CD8-positive, alpha-beta memory T cell (primary cell): ENCODE measurements at places on chromosomes 12 and 14. TPM values are rescaled to one million over a fixed set of nuclear protein-coding genes. Genes with fewer than 3 reads are reported as not detected.

DNA sequence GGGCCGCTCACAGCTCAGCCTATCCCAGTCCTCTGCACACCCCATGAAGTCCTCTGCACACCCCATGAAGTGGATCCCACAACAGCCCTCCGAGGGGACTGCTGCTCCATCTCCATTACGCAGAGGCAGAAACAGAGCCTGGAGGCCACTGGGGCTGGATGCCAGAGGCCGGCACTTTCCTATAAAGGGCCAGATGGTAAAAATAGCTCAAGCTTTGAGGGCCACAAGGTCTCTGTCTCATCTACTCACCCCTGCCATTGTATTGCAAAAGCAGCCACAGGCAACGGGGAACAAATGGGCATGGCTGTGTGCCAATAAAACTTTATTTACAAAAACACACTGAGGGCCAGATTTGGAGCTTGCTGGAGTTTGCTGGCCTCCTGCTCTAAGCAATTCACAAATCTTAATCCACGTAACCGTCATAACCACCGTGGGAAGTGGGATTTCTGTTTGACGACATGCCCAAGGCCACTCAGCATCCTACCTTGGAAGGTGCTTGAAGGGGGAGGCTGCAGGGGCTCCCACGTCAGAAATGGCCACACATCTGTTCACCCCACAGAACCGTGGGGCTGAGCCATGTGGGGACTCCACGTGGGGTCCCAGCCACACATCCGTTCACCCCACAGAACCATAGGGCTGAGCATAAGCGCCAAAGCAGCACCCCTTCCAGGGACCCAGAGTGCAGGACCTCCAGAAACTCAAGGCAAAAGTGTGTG, 92.0 kb downstream of the NCOR2 start:
- no peak for DNase-seq

- DNase-seq: no peak
Observed at GRCh38 chr12:66767536-66767935, 88.7 kb upstream of the GRIP1 start.

DNA sequence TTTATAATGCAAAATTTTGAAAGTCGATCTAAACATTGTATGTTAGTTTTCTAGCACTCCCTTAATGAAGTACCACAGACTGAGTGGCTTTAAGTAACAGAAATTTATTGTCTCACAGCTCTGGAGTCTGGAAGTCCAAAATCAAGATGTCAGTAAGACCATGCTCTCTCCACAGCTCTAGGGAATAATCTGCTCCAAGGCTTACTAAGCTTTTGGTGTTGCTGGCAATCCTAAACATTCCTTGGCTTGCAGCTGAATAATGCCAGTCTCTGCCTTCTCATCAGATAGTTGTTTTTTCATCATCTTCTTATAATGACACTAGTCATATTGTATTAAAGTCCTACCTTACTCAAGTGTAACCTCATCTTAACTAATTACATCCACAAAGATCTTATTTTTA, 102.2 kb downstream of the RASSF9 start:
- no peak for DNase-seq

DNA sequence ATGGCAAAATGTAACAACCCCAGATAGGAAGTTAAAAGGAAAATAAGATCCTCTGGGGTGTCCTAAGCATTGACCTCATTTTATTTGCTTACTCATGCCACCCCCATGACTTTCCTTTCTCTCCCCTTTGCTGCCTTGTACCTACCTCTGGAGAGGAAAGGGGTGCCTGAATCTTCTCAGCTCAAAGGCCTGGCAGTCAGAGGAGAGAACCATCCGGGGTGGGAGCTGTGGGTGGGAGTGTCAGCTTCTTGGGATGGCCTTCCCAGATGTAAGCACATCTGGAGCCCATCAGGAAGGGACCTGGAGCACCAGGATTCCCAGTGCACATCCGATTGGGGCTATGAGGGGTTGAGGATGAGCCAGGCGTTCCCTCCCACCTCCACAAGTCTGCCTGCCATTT, 5.2 kb upstream of the ITGA5 start:
- DNase-seq: no peak

GRCh38 chr12:68980476-68981212, 47.7 kb upstream of the CPM start:
- DNase-seq: no peak

DNA sequence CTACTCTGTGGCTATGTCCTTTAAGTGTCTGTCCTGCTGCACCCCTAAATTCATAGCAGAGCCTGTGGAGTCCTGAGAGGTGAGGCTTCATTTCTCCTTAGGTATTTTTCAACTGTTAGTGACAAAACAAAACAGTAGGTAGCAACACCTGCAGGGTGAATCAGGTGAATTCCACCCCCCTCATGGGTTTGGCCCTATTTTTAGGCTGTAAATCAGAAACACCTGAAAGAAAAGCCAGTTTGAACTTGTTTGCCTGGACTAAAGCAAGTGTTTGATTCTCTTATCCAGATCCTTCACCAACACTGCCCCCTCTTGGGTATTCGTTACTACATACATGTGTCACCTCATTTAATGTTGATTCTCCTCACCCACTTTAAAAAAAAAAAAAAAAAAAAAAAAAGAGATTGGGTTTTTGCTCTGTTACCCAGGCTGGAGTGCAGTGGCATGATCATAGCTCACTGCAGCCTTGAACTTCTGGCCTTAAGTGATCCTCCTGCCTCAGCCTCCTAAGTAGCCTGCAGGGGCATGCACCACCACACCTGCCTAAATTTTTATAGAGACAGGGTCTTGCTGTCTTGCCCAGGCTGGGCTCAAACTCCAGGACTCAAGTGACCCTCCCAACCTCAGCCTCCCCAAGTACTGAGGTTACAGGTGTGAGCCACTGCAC, 10.3 kb downstream of the TBPL2 start:
- DNase-seq: peak; percentile 60

LAG3 gene
- total RNA-seq: 236 TPM

SPTB gene
- total RNA-seq: 0.15 TPM

SOCS2 gene
- total RNA-seq: 12.9 TPM
